ENCODE measurements at places on chromosomes 1 and 21.

DNA sequence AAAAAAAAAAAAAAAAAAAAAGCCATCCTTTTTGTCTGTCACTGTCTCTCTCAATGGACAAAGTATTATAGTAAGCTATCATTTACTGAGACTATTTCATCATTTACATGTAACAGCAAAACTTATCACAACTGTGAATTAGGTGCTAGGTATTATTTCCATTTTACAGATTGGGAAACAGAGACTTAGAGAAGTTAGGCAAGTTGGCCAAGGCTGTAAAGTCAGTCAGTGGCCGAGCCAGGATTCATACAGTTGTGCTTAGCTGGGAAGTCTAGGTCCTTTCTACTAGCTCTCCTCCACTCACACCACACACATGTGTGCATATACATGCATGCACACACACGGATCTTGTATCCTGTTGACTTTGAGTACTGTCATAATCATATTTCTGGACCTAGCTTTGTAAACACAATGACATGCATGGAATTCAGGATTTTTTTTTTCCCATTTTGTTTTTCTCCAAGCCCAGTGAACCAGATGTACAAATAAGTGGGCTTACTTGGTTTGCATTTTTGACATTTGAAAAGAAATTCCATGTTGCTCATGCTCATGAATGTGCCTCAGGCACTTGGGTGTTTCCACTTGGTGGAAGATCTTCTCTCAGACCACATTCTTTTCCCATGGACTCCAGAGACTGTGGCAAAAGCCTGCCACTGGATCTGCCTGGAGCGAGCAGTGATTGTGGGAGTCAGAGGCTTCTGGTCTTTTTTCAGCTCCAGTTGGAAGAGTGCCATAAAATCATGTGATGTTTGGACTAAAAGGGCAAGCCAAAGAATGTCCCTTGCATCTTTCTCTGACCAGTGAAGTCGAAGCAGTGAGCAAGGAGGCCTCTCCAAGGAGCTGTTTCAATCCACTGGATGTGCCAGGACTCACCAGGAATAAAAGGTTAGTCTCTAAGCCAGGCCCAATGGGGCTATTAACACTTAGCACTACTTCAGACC lies 61.7 kb upstream of the DNAJC6 start:
- no peak for DNase-seq

GRCh38 chr1:182575540-182576149 lies 13.4 kb downstream of the RNASEL start:
- DNase-seq = no peak

DNA sequence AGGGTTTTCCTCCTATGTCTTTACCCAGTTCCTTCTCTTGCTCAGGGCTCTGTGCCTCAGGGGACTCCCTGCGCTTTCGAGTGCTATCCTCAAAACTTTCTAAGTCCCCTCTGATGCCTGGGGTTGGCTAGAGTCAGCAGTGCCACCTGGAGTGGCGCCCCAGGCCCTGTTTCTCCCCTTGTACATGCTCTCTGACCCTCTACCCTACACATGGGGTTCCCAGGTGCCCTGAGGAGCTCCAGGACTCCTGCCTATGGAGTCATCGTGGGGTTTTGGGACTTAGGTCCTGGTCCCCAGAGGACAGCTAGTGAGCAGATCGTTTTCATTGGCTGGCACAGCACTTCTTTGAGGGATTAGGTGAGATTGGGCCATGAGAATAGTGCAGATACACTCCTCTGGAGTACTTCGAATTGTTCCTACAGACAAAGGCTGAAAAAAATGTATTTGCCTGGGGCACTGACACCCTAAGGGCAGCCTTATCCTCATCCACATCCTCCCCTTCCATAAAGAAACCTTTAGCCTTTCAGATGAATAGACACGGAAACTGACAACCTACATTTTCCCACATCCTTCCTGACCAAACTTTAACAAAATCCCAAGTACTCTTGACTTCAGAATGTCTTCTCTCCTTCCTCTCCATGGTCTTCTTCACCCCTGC lies 41.5 kb downstream of the LGR6 start:
- no peak for DNase-seq

- no peak for DNase-seq
Observed at GRCh38 chr21:43331962-43332828, 94.7 kb downstream of the SIK1 start.

DNA sequence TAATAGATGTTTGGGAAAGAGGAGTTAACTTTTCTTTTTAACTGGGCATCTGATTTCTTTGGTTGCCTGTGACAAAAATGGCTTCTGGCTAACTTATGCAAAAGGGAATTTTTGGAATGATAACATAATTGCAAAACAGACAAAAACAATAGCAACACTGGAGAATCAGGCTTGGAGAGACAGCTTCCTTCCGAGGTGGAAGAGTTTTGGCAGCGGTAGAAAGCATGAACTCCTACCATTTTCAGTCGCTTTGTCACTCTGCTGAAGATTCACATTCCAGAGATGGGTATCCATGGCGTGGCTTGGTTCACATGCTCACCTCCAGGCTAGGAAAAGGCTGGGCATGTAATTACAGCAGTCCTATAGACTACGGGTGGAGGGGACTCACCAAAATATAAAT lies 17.2 kb upstream of the FGGY start:
- no peak for DNase-seq

DNA sequence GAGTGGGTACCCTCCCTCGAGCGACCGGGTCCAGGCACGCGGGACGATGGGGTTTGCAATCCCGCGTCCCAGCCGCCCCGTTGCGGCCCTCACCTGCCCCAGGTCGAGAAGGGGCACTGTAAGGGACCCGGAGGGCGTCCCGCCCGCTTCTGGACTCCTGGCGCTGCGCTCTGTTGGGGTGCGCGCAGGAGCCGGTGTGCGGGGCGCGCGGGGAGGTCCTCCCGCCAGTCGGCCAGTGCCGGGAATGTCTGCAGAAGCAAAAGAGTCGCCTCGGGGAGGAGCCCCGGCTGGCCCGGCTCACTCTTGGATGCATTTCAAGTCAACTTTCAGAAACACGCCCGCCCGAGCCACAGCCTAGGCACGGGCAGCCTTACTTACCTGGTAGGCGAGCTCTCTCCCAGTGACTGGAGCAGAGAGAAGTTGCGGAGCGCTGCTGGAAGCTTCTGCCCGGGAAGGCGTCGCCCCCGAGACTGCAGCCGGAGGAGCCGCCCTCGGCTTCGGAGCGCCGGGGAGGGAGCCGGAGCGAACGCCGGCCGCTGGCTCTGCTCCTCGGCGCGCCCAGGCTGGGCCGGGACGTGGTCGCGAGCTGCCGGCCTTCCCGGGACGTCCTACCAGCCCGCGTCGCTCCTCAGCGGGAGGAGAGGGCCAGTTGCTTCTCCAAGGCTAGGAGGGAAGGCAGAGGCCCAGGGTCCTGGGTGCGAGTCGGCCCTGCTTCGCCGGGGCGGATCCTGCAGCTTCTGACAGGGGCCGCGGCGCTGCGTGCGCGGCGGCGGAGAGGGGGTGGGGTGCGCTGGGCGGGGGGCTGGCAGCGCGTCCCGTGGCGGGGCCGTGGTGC lies at the start of gene LMX1A:
Gene LMX1A (minus strand): TSS at position 739 of the 835 bp plus-strand sequence. CDS start 1,156 bp downstream, outside the sequence.
- no peak for DNase-seq

GRCh38 chr1:116906812-116907211 lies 2.9 kb upstream of the PTGFRN start:
- no peak for DNase-seq

GRCh38 chr1:230916587-230917283 lies 48.4 kb upstream of the C1orf198 start:
- DNase-seq = no peak

DNA sequence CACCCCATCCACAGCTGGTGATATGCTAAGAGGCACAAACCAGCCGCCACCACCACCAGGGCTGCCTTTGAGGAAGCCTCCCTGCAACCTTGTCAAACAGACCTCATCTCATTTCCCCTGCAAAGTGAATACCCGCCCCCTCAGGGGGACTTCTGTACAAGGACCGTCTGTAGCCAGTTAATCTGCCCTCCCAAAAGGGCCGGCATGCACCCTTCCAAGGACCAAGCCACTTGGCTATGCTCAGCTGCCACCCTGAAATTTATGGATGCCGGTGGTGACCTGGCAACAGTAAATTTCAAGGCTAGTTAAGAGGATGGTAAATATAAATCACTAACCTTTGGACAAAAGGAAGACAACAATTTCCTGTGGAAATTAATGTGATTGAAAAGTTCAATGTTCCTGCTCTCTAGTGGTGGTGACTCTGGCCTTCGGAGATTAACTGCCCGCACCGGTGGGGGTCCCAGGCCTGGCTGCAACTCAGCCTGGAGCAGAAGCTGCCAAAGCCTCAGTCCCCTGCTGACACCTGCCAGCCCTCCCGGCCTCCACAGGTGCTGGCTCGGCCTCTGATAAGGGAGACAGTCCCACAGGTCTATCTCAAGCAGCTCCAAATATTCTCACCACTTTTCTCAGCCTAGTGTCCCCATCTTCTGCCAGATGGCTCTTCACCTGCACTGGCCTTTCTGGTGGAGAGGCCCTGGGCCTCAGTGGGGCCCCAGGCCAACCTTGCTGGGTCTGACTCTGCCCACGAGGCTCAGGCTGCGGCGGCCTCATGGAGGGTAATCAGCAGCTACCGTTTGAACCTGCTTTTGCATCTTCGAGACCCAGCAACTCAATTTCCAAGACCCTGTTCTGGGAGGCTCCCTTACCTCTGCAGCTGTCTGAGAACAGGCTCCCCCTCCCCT lies 12.2 kb downstream of the TMEM53 start:
- DNase-seq = no peak

- DNase-seq = no peak
Observed at GRCh38 chr1:93346421-93346993, 800 bp downstream of the DR1 start.

DNA sequence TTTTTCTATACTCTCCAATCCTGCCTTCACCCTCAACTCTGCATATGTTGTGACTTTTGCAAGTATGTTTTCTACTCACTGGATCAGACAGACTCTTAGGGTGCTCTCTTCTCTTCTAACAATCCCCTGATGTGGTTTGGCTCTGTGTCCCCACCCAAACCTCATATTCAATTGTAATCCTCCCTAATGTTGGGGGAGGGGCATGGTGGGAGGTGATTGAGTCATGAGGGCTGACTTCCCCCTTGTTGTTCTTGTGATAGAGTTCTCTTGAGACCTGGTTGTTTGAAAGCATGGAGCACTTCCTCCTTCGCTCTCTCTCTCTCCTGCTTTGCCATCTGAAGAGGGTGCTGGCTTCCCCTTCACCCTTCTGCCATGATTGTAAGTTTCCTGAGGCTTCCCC lies 148.9 kb upstream of the IGSF21 start:
- DNase-seq = no peak

DNA sequence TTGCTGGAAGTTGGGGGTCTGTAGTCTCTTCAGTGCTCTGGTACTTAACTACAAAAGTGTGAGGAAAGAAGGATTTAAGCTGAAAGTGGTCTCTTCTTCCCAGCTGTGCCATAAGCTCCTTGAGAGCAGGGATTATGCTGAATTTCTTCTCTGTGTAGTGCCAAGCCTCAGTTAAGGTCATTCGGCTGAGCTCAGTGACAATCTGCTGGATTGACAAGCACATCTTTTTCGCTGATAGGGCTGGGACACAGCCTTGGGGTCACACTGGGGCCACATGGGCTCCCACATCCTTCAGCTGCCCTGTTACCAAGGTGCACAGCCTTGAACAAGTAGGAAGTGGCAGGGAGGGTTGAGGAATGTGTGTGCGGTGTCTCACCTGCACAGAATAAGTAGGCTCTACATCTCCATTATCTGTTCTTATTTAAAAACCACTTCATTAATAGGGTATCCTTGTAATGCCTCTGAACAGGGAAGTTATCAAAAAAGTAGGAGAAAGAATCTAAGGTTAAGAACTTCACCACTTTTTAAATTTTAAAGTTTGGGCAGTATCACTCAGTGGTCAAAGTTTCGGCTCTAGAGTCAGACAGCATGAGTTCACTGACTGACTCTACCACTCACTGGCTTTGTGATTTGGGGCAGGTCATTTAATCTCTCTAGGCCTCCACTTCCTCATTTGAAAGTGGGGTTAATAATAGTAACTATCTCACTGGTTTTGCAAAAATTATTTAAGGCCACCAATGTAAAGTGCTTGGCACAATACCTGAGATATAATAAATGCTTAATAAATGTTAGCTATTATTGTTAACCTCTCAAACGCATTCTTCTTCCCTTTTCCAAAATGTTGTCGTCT lies 10.3 kb downstream of the ZBTB40 start:
- no peak for DNase-seq

GRCh38 chr1:75999034-75999433 lies 66.8 kb upstream of the ASB17 start:
- DNase-seq = no peak

GRCh38 chr1:201538612-201539551 lies at the start of gene NAV1:
TSS of gene NAV1 (plus strand) at chr1:201539127. CDS start at chr1:201622885, 83,758 bp downstream.
- DNase-seq = peak; percentile 80

DNA sequence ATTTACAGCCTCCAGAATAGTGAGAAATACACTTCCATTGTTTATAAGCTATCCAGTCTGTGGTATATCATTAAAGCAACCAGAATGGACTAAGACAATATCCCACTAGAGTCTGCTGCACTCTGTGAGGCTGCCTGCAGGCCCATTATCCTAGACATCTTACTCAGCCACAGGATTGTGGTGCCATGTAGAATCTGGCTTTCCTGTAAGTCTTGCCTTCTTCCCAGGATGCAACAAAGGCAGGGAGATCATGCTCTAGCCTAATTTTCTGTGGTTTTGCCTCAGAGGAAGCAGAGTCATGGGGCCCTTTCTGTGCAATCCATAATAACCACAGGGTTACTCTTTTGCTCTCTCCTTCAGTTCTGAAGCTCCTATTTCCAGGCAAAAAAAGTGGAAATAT lies 299.1 kb upstream of the DEPDC1 start:
- DNase-seq = no peak

DNA sequence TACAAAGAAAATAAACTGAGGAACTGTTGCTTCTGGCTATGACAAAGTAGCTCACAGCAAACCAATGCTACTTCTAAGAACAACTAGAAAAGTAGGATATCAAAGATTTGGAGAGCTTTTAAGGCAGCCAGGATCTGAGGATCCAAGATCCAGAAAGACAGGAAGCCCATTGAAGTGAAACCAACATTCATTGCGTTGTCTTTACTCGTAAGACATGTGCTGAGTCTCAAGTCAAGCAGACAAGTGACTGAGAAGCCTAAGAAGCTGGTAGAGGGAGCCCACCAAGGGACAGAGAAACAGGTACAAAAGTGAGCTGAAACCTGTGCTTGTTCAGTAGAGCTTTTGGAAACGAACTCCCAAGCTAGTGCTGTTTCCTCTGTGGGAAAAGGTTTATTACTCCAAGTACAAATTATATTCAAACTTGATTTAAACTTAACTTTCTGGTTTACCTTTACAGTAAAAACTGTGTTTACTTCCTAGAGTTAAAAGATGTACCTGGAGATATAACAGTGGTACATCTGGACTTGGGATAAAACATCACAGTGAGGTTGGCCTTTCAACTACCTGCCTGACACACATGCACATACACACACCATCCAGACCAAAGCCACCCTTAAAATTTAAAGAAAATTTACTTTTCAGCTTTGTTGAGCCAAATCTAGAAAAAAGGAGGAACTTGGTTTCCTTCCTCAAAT lies 41.2 kb downstream of the NME7 start:
- DNase-seq = no peak

- no peak for DNase-seq
Observed at GRCh38 chr1:34278211-34278610, 101.5 kb downstream of the C1orf94 start.

DNA sequence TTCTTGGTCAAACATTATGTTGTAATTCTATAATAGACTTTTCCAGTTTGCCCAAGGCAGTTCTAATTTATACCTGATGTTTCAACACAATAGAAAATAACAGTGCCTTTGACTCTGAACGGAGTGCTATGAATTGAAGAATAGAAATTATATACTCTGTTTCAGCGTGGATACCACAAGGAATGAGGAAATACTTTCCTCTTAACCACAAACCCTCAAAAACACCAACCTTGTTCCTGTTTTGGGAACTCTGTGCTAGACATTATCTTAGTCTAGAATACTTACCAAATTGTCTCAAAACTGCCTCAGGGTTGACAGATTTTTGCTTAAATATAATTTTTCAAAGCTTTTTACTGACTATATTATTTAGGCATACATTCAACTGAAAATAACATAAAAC lies 1629.3 kb downstream of the MRPL39 start:
- no peak for DNase-seq
